ENCODE measurements at places on chromosomes 3 and 15. TPM values are rescaled to one million over a fixed set of nuclear protein-coding genes. Genes with fewer than 3 reads are reported as not detected.

The SLC24A5 gene
- total RNA-seq = not detected

The TNNC1 gene
- 1.7 TPM for total RNA-seq

The TRANK1 gene
- total RNA-seq = 28.1 TPM

The EPB42 gene
- not detected for total RNA-seq

The ATP10A gene
- 28.4 TPM for total RNA-seq

The STXBP5L gene
- total RNA-seq = not detected
